Kidney (tissue), 22 donors: ENCODE measurements at places on chromosomes 5 and 9.

DNA sequence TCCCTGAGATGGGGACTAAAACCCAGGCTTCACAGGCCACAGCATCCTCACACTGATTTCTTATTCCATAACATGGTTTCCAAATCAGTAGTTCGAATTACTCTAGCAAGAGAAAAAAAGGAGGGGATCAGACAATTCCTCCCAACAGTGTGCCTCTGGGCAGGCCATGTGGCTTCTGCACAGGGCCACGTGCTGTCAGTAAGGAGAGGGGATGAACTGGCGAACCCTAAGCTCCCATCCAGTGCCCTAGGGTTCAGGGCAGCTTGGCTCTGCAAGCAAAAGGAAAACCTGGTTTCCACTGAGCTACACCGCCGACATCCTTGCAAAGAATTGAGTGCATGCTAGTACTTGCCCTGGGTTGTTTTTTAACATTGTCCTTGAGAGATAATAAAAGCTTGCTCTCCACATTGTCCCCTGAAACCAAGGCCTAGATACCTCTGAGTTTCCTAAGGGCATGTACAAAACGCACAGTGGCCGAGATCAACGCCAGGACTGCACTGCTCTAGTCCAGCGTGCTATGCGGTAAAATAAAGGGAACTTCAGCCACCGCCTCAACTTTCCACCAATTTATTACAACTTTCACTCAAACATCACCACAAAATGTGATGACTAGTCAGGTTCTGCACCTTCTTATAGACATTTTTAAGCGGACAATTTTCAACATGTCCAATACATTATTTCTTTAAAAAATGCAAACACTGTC lies 4.5 kb downstream of the CAMSAP1 start:
- no peak for DNase-seq

GRCh38 chr5:75367401-75367800 lies 30.4 kb downstream of the HMGCR start:
- peak; percentile 9 for DNase-seq

GRCh38 chr5:16265141-16265540 lies 85.5 kb upstream of the MARCHF11 start:
- no peak for DNase-seq

DNA sequence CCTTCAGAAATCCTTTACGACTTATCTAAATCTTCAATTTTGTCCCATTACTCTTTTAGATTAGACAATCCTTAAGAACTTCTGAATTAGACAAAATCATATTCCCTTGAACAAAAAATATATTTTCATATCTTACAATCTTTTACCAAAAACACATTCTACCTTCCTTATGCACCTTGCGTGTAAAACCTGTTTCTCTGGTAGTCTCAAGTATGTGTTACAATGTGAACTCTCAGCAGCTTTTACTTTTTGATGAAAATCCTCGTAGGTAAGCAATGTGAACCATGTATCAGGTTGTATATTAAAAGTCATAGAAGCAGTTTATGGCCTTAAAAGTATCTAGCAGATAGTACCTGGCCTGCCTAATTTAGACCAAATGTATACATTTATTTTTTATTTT lies 12.7 kb downstream of the GMCL2 start:
- DNase-seq, result no peak
